ENCODE measurements at places on chromosomes 3 and 15.
A peak's percentile ranks its signal among the peaks of the same experiment; 100 is the strongest.

DNA sequence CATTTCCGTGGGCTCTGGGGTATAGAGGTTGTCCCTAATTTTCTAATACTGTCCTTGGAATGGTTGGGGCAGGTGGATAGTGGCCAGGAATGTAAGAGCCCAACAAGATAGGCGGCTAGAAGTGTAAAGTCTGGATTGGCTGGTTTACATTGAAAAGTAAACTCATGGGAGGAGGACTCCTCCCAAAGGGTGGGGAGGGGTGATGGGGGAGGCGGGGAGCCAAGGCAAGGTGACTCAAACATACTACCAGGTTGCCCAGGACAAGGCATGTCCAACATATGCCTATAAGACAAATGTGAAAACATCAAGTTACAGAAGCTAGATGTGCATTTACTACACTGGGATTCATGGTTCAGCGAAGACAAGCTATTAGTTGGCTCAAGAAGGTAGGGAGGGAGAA, 14.3 kb upstream of the SAMMSON start:
- no peak for DNase-seq

- DNase-seq = no peak
Measured at GRCh38 chr3:140468407-140468806, 209.5 kb upstream of the TRIM42 start.

DNA sequence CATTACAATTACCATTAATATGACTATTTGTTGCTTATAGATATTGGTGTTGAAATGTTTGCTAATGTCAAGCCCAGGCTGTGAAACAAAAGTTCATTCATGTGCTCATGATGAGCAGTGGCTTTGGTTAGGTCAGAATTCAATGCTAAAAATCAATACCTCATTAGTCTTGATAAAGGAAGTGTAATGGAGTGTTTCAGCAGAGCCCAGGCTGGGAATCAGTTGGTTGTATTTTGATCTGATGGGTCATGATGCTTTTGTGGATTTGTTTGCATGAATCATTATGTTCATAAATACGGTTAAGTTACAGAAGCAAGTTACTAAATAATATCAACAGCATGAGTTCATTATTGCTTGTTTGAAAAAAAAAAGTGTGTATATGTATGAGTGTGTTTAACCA, 13.6 kb upstream of the ZNF774 start:
- DNase-seq = no peak

DNA sequence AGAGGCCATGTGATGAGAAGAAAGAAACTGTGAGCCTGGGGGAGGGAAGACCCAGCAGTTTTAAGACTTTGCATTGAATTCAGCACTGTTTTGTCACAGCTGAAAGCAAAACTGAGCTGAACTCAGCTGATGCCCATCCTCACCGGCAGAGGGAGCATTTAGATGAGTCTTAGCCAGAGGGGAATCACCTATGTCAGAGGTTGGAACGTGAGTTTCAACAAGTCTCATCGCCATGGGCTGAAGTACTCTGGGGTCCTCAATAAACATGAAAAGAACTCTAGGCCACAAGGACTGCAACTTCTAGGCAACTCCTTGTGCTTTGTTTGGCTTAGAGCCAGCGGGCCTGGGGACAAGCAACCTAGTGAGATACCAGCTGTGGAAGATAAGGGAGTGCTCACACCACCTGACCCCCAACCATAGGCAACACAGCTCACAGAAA, 324.5 kb downstream of the TBL1XR1 start:
- DNase-seq = peak; percentile 56

DNA sequence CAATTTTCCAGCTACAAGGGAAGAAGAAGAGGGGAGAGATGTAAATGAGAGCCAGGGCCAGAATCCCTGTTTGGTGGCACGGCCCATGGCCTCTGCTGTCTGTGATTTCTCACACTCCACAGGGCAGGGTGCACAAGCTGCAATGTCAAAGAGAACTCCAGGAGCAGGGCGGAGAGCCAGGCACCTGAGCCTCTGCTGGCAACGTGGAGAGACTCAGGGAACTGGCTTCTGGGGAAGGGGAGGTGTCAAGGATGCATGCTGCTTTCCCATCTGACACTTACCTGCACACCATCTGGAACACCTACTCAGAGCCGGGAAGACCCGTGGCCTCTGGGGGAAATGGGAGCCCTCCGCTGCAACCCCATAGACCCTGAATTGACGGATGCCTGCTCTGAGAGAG, 507.5 kb upstream of the NR2F2 start:
- DNase-seq = no peak

GRCh38 chr3:61901496-61901895, 340.1 kb downstream of the PTPRG start:
- DNase-seq = no peak

- no peak for DNase-seq
Measured at GRCh38 chr3:159721324-159721723, 267.3 kb upstream of the IL12A start.

DNA sequence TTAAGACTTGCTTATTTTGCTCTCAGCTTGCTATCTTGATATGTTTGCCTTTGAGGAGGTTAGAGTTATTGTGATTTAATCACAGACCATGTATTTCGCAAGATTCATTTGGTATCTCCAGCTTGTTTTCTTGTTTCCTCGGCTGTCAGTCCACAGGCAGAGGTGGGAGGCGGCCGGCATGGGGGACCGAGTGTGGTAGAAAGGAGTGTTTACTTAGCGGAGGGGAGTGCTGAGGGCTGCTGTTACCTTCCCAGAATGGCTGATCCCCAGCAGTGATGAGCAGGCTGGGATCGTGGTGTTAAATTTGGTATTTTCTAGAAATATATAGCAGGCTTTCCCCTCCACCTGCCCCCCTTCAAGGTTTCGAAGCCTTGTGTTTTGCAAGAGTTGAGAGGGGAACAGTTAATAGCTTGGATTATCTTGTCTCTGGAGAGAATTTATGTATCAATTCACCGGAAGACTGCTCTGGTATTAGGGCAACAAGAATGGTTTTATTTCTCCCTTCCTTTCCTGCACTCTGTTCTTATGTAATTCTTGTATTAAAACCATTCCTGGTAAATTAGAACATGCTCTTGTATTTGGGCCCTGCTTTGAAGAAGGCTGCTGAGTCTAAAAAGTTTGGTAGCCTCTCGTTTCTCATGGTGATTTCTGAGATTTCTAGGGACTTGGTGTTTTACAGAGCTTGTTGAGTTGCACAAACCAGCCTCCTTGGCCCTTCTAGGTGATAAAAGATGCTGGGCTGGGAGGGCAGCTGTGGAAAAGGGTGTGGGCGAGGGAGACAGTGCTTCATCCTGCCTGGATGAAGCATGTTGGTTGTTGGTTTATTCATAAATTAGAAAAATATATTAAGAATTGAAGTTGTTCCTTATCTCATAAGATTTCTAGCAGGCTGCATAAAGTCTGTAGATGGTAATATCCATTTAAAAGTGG, 151.4 kb downstream of the IGF1R start:
- DNase-seq = no peak

- no peak for DNase-seq
Measured at GRCh38 chr3:36942638-36943248, 2.1 kb downstream of the TRANK1 start.

DNA sequence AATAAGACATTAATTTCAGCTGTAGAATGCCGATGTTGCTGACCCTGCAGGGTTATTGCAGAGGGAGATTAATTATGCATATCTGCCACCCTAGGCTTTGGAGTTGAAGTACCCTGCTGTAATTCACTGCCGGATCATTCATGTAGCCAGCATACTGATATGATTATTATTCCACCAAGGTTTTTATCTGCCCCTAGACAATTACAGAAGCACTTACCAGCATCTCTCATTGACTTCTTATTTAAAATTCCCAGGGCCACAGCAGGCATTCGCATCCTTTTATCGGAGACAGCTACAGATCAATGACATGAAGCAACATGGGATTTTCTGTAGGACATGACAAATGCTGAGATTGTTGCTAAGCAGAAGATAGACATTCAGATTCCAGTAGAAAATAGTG, 31.3 kb downstream of the IL1RAP start:
- DNase-seq = no peak

GRCh38 chr15:97691799-97692198, 268.7 kb upstream of the ARRDC4 start:
- DNase-seq = no peak

DNA sequence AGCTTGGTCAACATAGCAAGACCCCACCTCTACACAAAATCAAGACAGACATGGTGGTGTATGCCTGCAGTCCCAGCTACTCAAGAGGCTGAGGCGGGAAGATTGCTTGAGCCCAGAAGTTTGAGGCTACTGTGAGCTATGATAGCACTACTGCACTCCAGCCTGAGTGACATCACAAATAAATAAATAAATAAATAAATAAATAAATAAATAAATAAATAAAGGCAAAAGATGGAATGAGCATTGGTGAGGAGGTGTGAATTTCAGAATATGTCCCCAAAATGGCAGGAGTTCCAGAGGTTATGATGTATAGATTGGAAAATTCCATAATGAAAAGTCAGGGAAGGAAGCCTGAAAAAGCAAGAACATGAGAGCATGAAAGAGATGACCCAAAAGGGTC, 249.9 kb downstream of the MEX3B start:
- DNase-seq = no peak

DNA sequence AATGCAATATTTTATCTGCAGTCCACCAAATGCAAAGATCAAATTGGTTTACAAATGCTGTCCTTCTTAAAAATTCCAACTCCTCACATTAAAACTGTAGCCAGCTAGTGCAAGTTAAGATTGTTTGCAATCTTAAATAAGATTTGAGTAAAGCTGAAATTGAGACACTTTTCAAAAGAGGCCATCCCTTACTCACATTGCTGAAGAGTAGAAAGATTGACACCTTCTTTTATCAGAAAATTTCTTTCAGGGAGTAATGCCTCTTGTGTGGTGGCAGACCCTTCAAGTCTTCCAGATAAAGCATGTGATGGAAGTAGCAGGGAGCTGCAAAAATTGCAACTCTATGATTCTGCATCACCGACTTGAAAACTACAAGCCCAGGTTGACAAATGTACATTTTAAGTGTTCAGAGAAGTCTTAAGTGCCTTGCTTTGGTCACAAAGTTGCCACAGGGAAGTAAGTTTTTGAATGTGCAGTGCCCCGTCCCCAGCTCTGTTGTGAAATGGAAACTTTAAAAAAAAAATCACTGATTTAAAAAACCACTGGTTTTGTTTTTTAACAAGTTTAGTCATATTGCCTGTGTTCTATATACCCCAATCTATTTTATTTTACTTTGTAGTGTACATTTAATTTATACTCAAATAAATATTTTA, 12.6 kb downstream of the CD86 start:
- no peak for DNase-seq

DNA sequence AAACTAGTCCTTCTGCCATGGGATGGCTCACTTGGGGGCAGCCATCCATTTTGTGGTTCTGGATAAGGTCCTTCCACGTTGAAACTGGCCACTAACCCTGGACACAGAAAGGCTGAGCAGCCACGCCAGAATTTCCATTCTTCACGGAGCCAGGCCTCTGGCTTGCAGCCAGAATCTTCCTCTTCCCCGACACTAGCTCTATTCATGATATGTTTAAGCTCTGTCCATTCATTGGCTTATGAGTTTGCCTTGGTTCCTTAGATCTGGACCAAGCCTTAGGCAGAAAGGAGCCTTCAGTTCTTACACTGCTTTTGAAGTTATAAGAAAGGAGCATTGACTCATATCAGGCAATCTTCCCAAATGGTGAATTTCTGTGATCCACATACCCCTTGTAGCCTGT, 288.4 kb upstream of the GOLGA6L4 start:
- no peak for DNase-seq

DNA sequence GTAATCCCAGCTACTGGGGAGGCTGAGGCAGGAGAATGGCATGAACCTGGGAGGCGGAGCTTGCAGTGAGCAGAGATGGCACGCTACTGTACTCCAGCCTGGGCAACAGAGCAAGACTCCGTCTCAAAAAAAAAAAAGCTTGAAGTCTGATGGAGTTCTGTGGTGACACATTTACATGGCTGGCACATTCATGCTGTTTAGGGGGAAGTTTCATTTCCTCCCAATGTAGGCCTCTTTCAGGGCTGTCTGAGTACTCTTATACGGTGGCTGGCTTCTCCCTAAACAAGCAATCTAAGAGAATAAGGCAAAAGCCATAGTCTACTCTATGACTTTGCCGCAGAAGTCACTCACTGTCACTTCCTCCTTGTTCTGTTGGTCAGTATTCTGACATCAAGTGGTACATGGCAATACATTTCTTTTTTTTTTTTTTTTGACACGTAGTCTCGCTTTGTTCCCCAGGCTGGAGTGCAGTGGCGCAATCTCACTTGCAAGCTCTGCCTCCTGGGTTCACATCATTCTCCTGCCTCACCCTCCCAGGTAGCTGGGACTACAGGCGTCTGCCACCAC, 41.2 kb downstream of the OIP5 start:
- DNase-seq = no peak

DNA sequence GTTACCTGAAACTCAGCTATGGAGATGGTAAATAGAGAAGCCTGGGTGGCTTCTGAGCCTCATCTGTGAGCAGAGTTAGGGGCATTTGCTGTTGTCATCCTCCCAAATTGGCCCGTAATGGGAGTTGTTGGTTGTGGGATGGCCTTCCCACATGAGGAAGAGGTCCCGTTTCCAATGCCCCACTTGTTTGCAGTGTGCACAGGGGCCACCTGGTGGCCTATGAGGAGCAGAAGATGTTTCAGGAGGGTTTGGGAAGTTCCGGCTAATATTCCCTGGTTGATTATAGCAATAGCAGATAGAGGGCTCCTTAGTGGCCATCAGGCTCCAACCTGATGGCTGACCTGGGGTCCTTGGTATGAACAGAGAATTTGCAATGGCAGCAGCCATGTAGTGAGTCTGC, 1546.5 kb downstream of the OTOL1 start:
- DNase-seq = no peak

GRCh38 chr3:127417709-127418559, 130.1 kb upstream of the PRR20G start:
- no peak for DNase-seq

DNA sequence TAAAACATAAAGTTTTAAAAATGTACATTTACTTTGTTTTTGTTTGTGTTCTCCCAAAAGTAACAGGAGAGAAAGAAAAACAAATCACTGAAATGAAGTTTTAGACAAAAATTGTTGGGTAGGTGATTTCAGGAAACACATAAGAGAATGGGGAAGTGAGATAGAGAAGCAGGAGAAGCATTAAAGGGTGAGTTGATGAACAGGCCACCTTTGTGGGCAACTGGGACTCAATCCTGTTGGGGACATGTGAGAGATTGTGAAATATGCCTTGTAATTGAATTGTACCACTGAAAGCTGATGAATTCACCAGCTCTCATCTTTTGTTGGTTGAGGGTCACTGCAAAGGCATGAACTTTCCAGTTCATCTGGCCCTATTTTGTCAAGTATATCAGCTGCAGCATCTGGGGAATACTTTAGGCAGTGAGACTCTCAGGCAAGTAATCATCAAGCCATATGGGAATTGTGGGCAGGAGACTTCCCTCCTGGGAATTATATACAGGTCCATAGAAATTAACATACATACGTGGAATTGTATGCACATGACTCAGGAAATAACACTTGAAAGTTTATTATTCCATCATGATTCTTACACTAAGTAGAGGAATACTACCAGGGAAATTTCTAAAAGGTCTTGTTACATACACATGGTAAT, 181.0 kb downstream of the ZBBX start:
- no peak for DNase-seq

- DNase-seq = no peak
Measured at GRCh38 chr3:73765878-73766545, 141.3 kb upstream of the PDZRN3 start.

All from CD4-positive, alpha-beta T cell treated with Interleukin-2 at 100 ng/mL for 4 hours (primary cell).